ENCODE measurements at places on chromosomes 2 and 18.

DNA sequence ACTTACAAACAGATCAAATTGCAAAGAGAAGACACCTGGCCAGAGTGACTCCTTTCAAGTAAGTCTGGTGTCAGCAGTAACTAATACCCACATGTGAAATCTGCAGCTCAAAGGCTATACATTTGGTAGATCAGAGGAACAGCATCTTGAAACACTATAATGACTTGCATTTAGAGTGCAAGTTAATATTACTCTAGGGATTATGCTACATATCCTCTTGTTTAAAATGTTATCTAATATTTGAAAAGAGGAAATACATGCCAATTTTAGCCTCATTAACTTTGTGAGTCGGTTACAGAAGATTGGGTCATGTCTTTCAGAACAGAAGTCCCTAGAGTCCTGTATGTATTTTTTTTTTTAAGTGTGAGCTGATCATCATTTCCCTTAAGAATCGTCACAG is 15.2 kb downstream of the LANCL1 start:
- no peak for DNase-seq

- DNase-seq, result no peak
These were observed 525.6 kb downstream of the MBD2 start for GRCh38 chr18:53698907-53699306.

GRCh38 chr2:109384308-109385271 is 229.2 kb downstream of the SEPTIN10 start:
- DNase-seq, result no peak

DNA sequence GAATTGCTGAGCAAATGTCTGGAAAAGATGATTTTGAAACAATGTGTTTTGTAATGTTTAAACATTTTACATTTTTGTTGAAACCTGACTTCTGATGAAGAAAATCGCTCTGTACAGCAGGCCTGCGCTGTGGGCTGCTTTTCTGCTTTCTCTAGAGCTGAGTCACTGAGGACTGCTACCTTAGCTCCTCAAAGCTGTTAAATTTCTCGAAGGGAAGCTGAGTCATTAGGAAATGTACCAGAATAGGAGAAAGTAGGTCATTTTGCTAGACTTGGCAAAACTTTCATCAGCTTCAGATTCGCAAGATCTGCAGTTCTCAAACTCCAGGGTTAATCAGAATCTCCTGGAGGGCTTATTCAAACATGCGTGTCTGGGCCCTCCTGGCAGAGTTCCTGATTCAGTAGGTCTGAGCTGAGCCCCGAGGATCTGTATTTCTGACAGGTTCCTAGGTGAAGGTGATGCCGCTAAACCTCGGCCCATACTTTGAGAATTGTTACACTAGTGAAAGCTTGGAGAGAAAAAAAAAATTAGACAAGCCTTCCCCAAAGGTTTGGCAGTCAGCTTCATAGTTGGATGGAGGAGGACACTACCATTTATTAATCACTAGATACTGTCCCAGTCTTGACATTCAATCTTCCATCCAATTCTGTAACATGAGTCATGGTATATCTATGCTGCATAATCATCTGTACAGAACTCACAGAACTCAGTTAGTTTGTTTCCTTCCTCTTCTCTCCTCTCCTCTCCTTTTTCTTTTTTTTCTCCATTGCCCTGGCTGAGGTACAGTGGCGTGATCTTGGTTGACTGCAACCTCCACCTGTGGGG is 297.6 kb downstream of the PARD3B start:
- peak; percentile 61 for DNase-seq

GRCh38 chr2:219112651-219113338 is 47.8 kb downstream of the NHEJ1 start:
- DNase-seq, result no peak

DNA sequence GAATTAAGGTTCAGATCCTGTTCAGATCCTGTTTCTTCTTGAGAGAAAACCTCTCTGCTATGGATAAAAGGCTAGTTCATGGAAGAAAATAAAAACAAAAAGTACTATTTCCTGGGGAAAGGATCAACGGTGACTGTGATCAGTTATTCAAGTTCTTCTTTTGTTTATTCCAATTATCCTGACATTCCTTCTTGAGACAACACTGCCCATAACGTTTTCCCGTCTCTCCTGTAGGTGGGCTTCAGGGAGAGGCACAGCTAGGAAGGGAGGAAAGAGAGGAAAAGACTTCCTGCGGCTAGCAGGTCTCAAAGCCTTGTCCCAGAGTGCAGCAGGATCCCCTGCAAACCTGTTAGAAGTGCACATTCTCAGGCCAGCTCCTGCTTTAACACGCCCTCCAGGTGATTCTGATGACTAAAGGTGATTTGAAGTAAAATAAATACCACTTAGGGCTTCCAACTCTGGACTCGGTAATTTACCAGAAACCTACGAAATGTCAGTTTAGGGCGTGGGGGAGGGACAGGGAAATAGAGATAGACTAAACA is 4.5 kb upstream of the FHL2 start:
- DNase-seq, result no peak

DNA sequence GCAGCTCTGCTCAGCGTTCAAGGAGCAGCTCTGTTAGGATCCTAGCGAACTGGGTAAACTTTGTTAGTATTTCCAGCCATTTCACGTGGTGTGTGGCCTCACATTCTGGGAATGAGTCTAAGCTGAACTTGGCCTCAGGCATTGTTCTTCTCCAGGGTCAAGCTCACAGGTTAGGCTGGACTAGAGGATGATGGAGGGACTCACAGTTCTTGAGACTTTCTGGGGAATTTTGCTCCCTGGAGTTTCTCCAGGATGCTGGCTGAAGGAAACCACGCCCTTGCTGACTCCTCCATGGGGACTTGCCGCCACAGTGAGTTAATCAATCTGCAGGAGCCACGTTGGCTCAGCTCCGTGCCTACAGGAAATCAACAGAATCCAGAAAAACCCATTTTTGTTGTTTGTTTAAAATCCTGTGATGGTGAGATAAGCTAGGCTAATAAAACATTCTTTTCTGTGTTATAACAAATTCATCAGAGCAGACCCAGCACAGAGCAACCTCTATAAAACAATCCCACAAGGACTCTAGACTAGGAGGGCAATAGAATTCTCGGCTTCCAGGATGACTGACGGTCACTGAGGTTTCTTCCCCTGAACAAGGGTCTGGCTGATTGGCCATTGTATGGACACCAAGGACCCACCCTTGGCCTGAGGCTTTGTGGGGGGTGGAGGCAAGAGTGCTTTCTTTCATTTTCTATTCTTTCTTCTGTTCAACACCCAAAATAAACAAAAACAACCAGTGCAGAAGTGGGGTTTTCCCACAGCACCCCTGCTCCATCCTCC is 12.6 kb downstream of the CNDP1 start:
- no peak for DNase-seq

GRCh38 chr2:46674488-46674887 is 195.1 kb downstream of the TMEM247 start:
- no peak for DNase-seq

DNA sequence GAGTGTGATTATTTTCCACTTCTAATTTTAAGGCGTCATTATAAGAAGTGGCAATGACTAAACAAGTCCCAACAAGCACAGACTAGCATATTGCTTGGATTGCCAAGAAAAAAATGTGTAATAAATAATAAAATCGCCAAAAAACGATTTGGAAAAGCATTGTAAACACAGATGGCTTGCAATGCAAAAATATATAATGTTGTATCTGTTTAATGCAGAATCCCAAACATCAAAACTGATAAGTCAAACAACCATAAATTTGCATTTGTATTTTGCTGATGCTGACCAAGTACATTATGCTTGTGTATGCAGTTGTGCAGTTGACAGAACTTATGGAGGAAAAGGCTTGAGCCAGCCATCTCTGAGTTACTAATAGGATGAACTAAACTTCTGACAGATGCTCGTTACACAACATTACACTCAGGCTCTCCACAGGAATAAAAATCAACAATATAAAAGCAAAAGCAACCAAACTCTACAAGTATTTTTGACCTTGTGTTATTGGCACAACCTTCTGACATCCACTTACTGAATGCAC is 68.1 kb downstream of the DNER start:
- no peak for DNase-seq

GRCh38 chr2:235034265-235035118 is 82.7 kb downstream of the SH3BP4 start:
- no peak for DNase-seq

DNA sequence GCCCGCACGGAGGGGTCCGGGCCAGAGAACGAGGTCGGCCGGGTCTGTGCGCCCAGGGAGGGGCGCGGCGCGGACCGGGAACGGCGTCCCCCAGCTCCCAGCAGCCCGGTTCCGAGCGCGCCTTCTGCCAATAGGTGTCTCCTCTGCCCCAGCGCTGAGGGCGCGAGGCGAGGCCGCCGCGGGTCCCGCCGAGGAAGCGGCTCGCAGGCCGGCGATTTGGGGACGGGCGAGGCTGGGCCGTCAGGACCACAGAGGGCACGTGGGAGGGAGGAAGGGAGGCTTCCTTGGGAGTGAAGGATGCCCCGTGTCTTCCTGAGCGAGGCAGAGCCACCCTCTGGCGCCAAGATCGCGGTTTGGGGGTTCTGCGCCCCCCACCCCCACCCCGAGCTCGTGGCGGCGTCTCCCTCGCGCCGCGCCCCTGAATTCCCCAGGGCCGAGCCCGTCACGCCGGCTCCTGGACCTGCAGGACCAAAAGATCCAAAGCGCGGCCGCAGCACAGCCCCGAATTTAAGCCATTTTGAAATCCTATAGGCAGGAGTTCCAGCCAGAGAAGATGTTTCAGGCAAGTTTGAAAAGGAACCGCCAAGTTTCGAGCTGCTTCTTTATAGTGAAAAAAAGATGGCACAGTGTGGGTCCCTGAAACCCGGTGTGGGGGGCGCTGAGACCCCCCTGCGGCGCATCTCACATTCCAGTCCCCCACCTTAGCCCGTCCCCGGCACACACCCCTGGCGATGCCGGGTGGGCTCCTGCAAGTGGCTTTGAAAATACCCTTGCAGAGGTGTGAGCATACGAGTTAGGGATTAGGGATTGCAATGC is 909 bp downstream of the NFATC1 start:
- no peak for DNase-seq

DNA sequence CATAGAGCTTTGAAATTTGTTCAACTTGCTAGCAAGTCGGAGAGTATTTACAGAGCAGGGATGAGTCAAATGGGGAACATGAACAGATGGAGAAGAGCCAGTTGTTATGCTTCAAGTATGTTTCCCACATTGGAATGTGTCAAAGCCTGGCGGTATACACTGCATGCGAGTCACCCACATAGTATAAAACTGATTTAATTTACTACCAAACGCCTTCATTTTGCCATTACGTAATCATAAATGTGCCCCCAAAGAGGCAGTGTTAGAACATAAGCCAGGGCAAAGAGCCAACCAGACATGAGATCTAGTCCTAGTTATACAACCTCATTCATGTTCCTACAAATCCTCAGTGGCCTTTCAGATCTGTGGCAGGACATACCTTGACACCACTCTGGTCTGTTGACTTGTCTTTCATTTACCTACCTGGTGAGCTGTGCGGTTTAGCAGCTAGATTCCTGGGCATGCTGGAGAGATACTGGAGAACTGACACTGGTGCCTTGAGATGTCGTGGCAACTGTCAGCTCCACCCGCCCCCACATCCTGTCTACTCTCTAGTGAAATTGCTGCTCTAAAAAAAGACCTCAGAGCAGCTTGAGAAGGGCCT is 21.7 kb upstream of the NRP2 start:
- no peak for DNase-seq

DNA sequence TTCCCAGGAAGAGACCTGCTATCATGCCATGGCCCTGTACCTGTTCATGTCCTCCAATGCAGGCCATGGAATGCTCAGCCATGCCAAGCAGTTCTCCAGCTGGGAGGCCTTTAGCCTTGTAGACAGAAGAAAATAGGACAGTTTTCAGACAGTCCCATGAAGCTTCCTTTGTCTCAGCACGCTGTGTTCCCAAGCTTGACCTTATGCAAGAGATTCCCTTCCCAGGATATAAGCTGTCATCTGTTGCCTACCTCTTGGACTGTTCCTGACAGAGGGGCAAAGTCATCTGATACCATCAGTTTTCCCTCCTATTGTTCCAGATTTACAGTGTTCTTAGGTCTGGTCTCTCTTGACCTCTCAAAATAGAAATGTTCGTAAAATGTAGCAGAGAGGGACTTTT is 96.6 kb upstream of the EML6 start:
- no peak for DNase-seq

DNA sequence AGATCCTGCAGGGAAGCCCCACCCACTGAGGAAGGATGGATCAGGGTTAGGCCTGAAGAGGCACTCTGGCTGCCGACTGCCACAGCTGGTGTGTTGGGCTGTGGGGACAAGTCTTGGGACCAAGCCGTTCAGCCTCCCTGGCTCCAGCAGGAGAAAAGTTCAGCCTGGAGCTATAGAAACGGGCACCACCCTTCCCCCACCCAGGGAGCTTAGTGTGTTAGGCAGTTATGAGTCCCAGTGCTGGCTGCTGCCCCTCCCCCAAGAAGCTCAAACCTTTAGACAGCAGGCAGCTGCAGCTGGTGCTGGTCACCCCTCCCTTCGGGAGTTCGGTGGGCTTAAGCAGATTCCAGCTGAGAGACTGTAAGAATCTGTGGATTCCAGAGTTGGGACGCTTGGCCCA is 447.1 kb upstream of the HS6ST1 start:
- no peak for DNase-seq

DNA sequence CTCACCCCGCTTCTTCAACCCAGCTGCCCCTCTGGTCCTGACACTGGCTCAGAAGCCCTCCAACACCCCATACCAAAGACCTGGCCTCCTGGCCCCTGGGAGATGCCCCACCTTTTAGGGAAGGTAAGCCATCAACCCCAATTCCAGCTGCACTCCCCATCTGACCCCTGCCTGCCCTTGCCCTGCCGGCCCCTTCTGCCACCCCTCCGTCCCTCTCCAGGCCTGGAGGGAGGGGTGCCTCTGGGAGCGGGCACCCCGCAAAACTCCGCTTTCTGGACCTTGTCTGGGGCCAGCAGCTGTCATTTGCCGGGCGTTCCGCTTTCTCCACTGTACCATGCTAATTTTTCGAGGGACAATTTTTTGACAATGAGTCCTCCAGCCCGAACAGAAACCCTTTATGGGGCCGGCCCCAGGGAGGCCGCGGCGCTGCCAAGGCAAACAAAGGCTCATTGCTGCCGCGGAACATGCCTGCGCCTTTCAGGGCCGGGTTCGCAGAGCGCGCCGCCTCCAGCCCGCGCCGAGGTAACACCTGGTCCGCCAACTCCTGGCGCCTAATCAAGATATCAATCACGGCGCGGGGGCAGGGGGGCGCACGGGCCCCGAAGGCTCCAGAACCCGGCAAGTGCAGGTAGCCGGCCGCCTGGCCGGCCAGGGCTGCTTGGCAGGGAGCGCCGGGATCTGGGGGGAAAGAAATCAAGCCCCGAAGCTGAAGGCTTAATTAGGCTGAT is 96.0 kb downstream of the INHBB start:
- no peak for DNase-seq
